ENCODE measurements at places on chromosomes 3 and 15.

DNA sequence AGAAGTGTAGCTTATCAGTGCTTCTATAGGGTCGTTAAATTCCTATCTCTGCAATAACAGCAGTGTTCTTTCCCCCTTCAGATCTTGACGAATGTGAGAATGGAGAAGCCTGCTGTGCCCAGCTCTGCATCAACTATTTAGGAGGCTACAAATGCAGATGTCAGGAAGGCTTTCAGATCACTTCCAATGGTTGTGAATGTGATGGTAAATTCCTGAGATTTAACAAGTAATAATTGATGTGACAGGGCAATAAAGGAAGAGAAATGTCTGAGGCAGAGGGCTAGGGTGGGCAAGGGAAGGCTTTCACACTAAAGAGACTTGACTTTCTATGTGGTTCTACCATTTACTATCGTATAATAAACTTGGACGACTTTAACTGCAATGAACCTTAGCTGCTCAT is 711.7 kb upstream of the GOLIM4 start:
- DNase-seq = no peak

- DNase-seq = no peak
Observed at GRCh38 chr15:77018796-77019505, 24.0 kb downstream of the PSTPIP1 start.

DNA sequence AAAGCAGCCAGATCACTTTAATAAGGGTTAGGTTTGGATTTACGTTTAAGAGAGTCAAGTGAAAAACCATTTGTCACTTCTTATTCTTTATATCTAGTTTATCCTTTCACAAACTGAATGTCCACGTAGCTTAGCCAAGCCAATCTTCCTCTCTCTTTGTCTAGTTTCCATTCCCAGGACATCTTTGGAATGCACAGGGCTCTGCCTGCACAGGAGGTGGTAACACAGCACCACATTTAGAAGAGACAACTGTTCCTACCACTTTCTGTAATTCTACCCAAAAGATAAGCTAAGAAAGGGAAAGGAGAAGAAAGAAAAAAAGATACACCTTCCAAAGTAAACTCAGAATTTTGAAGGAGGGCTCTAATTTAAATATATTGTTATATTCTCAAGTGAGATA is 67.9 kb downstream of the IGSF11 start:
- DNase-seq = no peak

GRCh38 chr3:107242579-107242978 is 134.7 kb upstream of the CCDC54 start:
- DNase-seq = no peak

DNA sequence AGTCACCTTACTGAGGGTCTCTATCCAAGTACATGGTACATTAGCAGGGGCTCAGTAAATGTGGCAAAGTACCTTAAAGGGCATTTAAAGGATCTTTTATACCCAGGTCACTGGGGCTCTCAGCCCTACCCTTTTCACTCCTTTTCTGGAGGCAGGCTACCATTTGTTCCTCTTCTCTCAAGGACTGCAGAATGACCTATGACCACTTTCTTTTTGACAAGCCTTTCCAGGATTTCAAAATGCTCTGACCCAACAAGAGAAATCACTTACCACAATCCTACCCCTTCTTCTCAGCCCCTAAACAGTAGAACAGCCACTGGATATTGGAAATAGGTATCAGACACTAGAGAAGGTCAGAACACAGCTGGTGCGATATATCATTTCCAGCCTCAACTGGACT is 221.8 kb upstream of the TPRG1 start:
- no peak for DNase-seq

DNA sequence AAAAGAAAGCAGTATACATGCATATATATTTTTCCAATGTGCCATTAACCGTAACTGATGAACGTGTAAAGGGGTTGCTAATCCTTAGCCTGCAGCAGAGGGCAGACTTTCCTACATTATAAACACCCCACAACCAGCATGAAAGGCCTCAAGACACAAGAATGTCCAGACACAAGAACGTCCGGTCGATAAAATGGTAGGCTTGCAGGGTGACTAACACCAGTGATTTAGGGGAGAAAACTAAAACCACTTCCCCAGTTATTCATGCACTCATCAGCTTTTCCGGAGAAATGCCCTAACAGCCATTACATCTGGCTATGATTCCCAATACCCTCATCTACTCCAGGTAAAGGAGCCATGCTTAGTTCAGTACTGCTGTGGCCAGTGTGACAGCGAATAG is 57.4 kb downstream of the LRTM1 start:
- no peak for DNase-seq

DNA sequence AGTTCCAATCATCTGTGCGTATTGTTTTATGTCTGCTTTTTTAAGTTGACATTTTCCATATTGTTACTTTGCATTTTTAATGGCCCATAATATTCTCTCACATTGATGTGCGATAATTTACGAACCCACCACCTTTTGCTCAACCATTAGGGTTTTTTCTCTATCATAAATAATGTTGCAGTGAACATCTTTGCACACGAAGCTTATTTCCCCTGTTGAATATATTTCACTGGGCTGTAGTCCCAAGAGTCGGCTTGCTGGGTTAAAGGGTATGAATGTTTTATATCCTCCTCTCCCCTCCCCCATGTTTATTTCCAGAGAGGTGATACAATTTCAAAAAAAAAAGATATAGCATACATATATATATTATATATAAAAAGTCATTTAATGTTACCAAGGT is 272.7 kb upstream of the RGMA start:
- DNase-seq = no peak

- no peak for DNase-seq
Observed at GRCh38 chr3:197149-197827, 725 bp downstream of the CHL1 start.

GRCh38 chr3:77795013-77795412 is 755.1 kb downstream of the ROBO2 start:
- DNase-seq = no peak

- DNase-seq = no peak
Observed at GRCh38 chr3:144105542-144105941, 133.9 kb downstream of the DIPK2A start.

GRCh38 chr3:67521053-67521646 is 133.3 kb downstream of the SUCLG2 start:
- no peak for DNase-seq

DNA sequence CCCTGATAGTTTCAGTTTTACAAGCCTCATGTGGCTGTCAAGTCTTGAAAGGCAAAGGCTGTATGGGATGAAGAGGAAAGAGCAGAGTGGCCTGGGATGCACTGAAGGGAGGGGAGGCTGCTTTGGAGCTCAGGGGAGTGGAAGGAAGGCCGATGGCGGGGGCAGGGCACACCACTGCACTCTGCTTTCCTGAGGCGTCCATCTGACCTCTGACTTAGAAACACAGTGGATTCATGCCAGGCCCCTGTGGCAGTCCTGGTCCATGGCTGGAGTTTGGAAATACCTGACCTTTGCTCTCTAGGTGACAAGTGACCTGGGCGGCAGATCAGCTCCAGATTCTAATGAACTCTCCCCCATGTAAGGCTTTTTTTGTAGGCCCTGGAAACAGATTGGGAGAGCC is 19.0 kb downstream of the FAH start:
- DNase-seq = no peak

GRCh38 chr15:69530991-69531664 is 78.5 kb downstream of the RPLP1 start:
- no peak for DNase-seq

GRCh38 chr3:120114981-120115380 is 20.7 kb upstream of the GSK3B start:
- no peak for DNase-seq

- DNase-seq = no peak
Observed at GRCh38 chr3:20837676-20838302, 651.8 kb upstream of the SGO1 start.

- DNase-seq = no peak
Observed at GRCh38 chr15:25134546-25134945, 179.8 kb downstream of the SNRPN start.

GRCh38 chr3:36837089-36837488 is 72.7 kb upstream of the DCLK3 start:
- DNase-seq = no peak

DNA sequence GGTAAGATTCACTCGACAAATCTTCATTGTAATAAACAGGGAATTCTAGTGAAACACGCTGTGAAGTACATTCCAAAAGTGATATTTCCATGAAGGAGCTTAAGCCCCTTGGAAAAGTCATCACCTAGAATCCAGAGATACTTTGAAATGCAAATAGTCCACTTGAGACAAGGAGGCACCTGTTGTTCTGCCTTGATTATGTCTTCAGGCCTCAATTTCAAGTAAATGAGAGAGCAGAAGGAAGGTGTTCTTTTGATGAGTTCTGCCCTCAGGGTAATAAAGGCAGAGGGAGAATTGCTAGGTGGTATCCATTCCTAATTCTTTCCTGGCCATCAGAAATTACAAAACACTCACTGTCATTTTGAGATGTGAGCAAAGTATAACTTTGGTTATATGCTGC is 162.1 kb downstream of the CADM2 start:
- DNase-seq = no peak

DNA sequence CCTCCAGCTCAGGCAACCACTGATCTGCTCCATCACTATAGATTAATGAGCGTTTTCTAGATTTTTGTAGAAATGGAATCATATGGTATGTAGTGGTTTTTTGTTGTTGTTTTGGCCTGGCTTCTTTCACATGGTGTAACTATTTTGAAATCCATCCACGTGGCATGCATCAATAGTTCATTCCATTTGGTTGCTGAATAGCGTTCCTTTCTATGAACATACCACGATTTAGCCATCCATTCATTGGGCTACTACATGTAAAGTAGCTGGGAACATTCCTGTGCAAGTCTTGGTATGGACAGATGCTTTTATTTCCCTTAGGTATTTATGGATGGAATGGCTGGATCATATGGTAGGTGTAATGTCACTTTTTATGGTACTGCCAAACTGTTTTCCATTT is 10.7 kb upstream of the CHSY1 start:
- no peak for DNase-seq

GRCh38 chr3:171373711-171374110 is 86.5 kb downstream of the TNIK start:
- DNase-seq = no peak

- peak; percentile 81 for DNase-seq
Observed at GRCh38 chr15:70528270-70528706, 235.1 kb downstream of the UACA start.

- DNase-seq = no peak
Observed at GRCh38 chr3:72919520-72919919, 31.7 kb downstream of the GXYLT2 start.
